ENCODE measurements at places on chromosomes 2 and 18. TPM values are rescaled to one million over a fixed set of nuclear protein-coding genes. Genes with fewer than 3 reads are reported as not detected.

ITSN2 gene
- total RNA-seq, result 44.8 TPM

POTEI gene
- not detected for total RNA-seq

DCDC2C gene
- total RNA-seq, result not detected

SF3B1 gene
- total RNA-seq, result 323 TPM

DES gene
- total RNA-seq, result 1.6 TPM

SIX2 gene
- 41.8 TPM for total RNA-seq

All from articular chondrocyte of knee joint (primary cell).